ENCODE measurements at places on chromosomes 11 and 22.
A peak's percentile ranks its signal among the peaks of the same experiment; 100 is the strongest.

GRCh38 chr11:7527029-7527428 lies 13.2 kb downstream of the PPFIBP2 start:
- DNase-seq: no peak

DNA sequence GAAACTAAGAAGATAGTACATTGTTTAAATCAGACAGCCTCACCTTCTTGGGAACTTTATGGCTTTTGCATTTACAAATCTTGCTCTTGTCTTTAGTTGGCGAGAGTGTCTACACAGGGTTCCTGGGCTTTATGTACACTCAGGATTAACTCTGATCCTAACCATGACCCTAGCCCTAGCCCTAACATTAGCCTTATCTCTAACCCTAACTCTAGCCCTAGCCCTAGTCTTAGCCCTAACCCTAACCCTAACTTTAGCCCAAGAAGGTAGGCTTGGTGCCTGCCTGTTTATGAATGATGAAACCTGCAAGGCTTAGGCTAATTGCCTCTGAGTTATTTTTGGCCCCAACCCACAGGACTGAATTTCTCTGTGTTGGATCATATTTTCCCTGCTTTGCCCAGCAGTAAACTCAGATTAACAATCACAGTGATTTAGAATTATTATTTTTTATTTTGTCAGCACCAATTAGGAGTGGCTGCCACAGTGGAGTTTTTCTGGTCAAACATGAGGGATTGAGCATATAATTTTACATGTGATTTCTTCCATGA lies 44.1 kb upstream of the OR9Q1 start:
- DNase-seq: no peak

DNA sequence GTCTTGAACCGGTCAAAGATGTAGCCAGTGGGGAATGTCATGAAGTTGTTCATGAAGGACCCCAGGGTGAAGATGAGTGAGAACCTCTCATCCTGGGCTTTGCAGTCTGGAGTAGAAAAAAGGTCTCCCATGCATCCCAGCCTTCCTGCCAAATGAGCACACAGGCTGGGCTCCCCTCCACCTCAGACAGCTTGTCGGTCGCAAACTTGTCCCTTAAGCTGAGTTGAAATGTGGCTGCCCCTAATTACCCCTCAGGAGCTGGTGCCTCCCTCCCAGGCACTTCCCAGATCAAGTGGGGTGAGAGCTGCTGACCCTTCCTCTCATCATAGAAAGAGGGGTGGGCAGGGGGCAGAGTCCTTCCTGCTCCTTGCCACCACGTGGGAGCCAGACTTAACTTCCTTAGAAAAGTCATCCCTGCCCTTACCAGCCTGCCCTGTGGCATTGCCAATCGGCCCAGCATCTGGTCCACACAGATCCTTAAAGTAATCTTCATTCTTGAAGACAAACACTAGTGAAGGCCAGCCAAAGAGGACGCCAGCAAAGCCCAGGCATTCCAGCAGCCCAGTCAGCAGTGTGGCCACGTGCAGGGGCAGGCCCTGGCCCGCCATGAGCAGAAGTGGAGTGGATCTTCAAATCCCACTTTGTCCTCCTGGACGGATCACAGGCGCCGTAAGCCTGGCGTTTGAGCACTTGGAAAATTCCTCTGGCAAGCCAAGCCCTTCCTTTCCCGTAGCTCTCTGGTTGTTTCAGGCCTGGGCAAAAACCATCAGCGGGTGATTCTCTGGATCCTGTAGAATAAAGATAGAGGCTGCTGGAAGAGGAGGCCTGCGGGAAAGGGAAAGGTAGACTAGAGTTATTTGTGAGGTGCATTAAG lies 1.1 kb downstream of the SLC43A3 start:
- peak; percentile 17 for DNase-seq

GRCh38 chr11:9775398-9775779 lies 111.5 kb downstream of the SWAP70 start:
- no peak for DNase-seq

Data from natural killer cell (primary cell).